ENCODE measurements at places on chromosomes 6 and 20.
A peak's percentile ranks its signal among the peaks of the same experiment; 100 is the strongest.

DNA sequence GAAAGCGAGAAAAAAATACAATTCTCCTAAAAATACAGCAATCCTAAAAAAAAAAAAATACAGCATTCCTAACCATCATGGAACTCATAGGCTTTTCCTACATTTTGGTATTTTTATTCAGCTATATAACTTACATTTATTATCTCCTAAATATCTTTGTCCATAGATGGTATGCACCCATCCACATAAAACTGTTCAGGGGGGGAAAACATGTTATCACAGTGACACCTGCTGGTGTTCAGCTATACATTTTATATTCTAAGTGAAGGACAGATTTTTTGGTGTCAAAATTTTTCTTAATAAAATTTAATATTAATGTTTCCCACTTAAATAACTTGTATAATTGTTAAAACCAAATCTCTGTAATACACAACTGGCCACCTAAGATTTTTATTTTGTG, 58.0 kb downstream of the BLOC1S5 start:
- DNase-seq = no peak

DNA sequence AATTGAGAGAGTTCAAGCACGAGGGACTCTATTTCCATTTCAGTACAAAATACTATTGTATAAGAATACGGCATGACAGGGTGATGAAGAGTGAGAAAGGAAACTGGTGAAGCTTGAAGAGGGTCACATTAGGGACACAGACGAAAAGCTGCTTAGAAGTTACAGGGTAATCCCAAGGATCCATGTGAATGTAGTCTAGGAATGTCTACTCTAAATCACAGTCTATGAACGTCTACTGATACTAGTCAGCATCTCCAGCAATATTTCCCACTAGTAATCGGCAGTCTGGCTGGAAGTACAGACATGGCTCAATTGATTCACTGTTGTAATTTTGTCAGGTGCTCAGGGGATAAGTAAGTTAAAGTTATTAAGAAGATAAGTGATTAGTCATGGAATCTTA, 156.4 kb downstream of the ASCC3 start:
- DNase-seq = no peak

- no peak for DNase-seq
Measured at GRCh38 chr6:148414836-148415235, 72.2 kb downstream of the SASH1 start.

- no peak for DNase-seq
Measured at GRCh38 chr20:32190616-32191415, 16.7 kb downstream of the PLAGL2 start.

GRCh38 chr6:109498936-109499335, 15.9 kb upstream of the ZBTB24 start:
- DNase-seq = no peak

DNA sequence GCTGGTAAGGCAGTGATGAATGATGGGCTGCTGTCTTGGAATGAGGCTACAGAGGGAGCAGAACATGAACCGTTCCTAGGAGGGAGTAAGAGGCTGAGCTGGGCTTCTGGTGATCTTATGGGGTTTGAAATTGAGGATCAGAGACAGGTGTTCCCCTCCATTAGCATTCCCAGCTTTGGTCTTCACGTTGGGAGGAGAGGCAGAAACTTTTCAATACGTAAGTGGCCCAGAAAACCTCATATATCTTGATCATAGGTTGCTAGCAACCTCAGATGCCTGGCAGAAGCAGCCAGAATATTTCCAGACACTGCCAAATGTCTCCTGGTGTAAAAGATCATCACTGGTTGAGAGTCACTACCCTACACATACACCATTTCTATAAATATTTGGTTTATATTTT, 167.1 kb downstream of the INSM1 start:
- DNase-seq = no peak

DNA sequence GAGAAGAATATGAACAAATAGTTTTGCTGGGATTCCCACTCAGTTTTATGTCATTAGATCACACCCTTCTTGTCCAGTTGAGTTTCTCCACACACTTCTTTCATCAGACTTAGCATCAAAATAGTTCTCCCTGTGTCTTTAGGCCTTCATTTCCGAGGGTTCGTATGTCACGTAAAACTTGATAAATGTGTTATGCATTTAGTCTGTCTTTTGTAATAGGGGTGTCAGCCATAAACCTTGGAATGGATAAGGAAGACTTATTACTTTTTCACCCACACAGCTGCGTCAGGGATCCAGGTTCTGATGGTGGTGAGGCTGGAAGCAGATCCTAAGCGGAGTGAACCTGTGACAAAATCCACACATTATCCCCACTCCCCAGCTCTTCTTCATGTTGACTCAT, 246.8 kb downstream of the CD83 start:
- DNase-seq = no peak

GRCh38 chr20:12535316-12535715, 473.5 kb upstream of the SPTLC3 start:
- no peak for DNase-seq

DNA sequence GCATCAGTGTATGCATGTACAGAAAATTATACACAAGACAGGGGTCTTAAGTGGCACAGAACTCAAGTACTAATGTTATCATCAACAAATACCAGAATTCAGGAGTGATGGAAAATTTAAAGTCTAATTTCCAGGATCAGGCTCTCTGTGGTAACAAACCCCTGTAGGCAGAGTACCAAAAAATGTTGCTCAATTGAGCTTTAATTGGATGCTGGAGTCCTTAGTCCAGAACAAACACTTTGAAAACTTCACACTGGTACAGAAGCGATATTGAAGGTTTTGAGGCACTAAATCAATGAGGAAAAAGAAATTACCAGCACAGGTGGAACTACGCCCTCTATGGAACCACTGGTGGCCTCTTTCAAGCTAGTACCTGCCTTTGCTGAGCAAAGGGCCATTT, 113.1 kb downstream of the FOXC1 start:
- no peak for DNase-seq

GRCh38 chr6:125236536-125237327, 65.0 kb downstream of the HDDC2 start:
- no peak for DNase-seq

GRCh38 chr6:25050356-25050755, 114.6 kb upstream of the RIPOR2 start:
- peak; percentile 86 for DNase-seq

DNA sequence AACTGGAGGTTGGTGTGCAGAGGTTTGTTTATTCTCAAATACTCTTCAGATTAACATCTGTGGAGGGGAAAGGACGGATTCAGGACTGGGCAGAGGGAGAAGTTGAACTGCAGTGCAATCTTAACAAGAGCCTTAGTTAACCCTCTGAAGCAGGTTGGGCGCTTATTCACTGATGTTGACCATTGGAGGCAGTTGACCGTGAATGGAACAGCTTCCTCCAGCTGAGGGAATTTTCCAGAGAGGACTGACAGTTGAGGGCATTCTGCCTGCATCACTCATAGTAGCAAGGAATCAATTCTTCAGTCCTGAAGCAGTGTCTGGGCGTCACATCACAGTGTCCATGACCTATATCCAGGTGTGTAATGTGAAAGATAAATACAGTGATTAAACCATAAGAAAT, 80.9 kb downstream of the PLCB4 start:
- no peak for DNase-seq

DNA sequence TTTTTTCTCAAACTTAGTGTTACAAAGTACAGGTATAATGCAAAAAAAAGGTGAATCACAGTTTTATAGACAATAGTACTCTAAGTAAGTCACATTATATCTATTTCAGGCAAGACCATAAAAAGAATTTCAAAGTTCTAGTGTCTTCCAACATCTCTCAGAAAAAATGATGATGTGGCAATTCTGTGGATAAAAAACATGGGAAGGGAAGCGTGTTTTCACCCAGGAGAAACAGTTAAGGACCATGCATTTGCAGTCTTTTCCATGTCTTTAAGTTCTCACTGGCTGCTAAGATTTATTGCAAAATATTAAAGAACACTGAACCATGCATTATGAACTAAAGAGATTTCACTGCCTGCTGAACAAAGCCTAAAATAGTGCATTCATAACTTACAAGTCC, 1.8 kb downstream of the SSR1 start:
- no peak for DNase-seq

DNA sequence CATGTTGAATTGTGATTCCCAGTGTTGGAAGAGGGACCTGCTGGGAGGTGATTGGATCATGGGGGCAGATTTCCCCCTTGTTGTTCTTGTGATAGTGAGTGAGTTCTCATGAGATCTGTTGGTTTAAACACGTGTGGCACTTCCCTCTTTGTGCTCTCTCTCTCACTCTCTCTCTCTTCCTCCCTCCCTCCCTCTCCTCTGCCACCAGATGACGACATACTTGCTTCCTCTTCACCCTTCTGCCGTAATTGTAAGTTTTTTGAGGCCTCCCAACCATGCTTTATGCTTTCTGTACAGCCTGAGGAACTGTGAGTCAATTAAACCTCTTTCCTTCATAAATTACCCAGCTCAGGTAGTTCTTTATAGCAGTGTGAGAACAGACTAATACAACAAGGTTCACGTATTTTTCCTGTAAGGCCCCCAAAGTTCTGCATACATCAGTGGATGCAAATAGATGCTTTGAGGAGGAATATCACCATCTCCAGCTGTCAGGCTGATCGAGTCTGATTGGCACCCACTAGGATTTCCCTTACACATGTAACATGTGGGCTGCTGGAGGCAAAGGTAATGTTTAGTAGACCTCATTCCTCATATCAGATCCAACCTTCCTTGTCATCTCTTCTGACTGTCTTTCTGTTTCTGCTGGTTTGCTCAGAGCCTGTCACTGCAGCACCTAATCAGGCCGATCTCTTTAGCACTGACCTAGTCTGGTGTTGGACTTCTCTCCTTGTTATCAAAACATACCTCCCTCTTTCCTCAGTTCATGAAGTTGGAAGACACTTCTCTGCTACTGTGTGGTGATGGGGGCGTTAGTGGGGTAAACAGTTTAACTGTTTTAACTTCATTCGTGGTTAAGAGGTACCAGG, 54.3 kb upstream of the BACH2 start:
- DNase-seq = no peak

DNA sequence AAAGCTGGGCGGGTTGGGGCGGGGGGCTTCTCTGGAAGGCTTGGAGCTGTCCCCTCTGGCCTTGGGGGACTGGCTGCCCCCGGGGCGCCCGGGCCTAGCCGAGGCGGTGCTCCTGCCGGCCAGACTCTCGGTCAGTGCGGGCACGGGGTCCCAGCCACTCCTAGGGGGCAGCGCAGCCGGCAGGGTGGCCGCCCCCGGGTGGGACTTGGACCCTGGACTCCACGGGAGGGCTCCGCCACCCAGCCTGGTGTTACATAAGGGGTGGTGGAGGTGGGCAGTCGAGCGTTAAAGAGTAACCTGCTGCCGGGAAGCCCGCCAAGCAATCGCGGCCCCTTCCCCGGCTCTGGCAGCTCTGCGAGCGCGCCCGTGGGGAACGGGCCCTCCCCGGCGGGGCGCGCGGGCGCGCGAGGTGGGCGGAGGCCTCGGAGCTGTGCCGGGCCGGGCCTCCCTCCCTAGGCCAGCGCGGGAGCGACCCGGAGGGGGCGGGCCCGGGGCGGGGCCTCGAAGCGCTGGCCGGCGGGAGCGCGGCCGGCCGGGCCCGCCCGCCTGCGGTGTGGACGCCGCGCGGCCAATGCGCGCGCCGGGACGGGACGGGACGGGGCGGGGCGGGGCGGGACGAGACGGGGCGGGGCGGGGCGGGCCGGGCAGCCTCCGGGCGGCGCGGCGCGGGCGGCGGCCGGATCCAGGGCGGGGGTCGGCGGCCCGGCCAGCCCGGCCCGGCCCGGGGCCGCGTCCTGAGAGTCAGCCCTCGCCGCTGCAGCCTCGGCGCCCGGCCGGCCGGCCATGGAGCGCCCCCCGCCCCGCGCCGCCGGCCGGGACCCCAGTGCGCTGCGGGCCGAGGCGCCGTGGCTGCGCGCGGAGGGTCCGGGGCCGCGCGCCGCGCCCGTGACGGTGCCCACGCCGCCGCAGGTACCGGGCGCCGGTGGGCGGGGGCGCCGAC, at the start of gene SLC2A4RG:
Gene SLC2A4RG (plus strand): TSS at position 647 of the 940 bp plus-strand sequence. CDS start 137 bp downstream, at position 784.
- peak; percentile 75 for DNase-seq

- peak; percentile 45 for DNase-seq
Measured at GRCh38 chr6:4210629-4211419, 75.4 kb upstream of the ECI2 start.

- DNase-seq = no peak
Measured at GRCh38 chr20:45339084-45339483, 9.1 kb downstream of the SDC4 start.

GRCh38 chr6:68468244-68468884, 166.7 kb upstream of the ADGRB3 start:
- no peak for DNase-seq

- DNase-seq = no peak
Measured at GRCh38 chr20:54343099-54343498, 132.3 kb upstream of the DOK5 start.

DNA sequence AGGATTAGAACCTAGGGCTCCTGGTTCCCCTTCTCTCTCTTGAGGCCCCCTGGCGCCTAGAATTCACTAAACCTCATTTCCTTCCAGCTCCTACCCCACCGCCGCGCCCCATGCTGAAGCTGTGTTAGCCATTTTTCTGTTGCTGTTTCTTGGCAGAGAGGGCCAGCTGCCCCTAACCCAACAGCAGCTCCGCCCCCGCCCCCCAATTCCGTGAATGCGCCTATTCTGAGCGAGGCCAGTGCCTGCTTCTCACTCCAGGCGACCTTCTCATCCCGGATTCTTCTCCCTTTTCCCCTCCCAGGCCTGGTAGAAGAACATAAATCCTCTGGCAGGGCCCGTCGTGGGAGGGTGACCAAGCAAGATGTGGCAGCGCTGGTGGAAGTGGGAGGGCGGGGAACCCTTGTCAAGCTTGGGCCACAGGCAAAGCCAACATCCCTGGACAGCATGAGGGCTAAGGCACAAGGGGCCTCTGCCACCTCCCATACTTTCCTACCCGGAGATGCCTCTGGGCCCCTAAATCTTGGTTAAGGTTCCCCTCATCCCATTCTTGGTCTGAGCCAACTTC, 518 bp downstream of the RBPJL start:
- no peak for DNase-seq

- DNase-seq = no peak
Measured at GRCh38 chr20:18428490-18429173, 38.2 kb downstream of the DZANK1 start.

GRCh38 chr6:6927521-6928361, 180.0 kb upstream of the RREB1 start:
- DNase-seq = no peak

Data from T-helper 1 cell (primary cell).